SK-N-DZ (cell line): ENCODE measurements at places on chromosomes 12 and 14.

DNA sequence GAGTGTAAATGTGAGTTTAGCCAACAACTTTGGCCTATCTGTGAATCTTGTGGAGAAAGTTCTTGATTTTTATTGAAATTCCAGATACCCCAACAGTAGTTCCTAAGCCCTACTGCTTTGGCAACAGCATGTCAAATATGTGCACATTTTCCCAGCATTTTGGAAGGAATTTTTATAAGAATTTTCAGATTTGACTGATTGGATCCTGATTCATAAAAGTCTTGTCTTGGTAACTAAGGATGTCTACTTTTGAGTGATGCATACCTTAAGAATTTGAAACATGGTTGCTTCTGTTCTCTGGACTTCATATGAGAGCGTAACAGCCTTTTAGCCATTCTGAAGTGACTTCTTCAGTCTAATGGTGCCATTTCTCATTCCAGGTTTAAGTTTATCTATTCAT, 106.7 kb downstream of the ANO4 start:
- no peak for DNase-seq

GRCh38 chr12:49618576-49618975, 4.8 kb upstream of the PRPF40B start:
- DNase-seq, result no peak

DNA sequence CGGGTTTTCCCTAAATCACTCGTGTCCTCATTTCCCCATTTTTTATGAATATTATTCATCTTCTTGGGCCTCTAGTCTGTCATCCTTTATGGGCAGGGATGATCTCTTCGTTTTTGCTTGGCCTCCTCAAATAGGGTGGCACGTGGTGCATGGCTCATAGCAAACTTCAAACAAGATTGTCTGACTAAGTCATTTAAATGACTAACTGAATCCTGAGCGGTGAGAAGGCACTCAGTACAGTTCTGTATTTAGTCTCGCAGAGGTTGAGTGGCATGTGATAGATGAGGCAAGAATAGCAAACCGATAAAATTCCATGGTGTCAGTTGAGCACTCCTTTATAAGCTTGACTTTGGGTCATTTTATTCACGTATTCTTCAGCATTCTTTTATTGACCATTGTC, 5.7 kb upstream of the JDP2 start:
- no peak for DNase-seq

DNA sequence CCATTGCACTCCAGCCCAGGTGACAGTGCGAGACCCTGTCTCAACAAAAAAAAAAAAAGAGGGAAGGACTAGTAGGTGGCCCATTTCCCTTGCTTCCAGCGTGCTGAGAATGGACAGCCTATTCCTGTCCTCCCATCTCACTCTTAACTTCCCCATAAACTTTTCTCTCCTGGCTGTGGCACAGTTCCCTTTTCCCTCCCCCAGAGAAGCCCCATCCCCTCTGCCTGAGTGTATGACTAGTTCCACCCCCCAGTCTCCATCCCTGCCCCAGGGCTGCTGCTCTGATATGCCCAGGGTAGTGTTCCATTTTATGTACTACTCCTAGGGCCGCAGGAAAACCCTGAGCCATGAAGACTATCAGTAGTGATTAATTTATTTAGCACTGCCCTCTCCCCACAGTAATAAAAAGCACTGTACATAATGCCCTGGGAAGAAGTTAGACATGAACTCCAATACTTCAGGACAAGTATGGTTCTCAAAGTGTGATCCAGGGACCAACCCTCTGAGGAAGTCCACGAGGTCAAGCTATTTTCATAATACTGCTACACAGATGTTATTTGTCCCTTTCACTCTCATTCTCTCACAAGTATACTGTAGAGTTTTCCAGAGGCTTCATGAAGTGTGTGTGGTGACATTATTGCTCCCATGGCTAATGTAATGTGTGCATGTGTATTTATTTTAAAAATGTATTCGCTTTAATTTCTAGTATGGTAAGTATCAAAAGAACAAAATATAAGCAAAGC, 11.5 kb upstream of the CHD4 start:
- no peak for DNase-seq

- DNase-seq, result no peak
Measured at GRCh38 chr12:27285403-27285802, 41.3 kb downstream of the STK38L start.

- no peak for DNase-seq
Measured at GRCh38 chr14:52018252-52018651, 28.9 kb downstream of the RTRAF start.

DNA sequence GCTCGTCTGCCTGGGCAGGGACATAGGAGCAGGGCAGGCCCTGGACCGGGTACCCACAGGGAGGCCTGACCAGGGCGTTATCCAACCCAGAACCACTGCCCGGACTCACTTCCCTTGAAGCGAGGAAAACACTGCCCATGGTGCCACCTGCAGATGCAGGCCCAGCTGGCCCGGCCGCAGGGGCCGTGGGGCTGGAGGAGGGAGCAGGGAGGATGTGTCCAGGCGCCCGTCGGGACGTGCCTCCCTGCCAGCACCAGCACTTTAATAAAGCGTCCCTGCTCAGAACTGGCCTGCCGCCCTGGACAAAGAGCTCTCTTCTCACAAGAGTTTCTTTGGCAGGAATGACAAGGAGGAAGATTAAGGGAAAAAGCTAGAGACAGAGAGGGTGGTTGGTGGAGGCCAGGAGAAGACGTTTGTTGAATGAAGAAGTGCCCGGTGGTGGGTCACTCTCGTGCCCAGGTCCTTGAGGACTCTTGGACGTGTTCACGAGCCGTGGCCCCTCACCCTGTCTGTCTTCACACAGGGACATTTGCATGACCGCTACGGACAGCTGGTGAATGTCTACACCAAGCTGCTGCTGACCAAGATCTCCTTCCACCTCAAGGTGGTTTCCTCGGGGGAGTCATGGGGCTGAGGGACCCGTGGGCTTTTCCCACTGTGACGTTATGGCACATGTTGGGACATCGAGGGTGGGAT, 14.2 kb downstream of the HIP1R start:
- DNase-seq, result no peak

GRCh38 chr12:131104463-131105350, 151.0 kb downstream of the ADGRD1 start:
- DNase-seq, result peak; percentile 90

GRCh38 chr14:91059576-91060350, 678 bp downstream of the RPS6KA5 start:
- peak; percentile 23 for DNase-seq

GRCh38 chr14:88092529-88092928, 87.6 kb downstream of the GPR65 start:
- no peak for DNase-seq

DNA sequence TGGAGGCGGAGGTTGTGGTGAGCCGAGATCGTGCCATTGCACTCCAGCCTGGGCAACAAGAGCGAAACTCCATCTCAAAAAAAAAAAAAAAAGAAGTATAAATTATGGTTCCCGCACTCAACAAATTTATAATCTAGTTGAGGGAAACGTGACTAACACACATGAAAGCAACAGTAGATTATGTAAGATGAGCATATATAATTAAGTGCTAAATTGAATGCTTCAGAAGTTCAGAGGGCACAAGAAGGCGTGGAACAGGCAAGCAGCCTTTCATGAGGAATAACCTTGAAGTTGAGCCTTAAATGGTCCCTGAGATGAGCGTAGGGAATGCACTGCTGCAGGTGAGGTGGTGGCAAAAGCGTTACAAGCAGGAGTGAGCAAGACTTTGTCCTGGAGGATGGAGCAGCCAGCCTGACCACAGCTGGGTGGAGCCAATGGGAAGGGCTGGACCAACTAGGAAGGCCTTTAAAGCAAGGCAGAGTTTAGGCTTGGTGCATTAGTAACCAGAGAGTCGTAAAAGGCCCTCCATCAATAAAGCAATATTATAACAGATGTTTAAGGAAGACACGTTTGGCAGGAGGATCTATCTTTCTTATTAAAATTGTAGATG, 30.6 kb upstream of the TUBA1A start:
- DNase-seq, result no peak

GRCh38 chr12:43550831-43551271, 1.2 kb downstream of the ADAMTS20 start:
- DNase-seq, result peak; percentile 49

GRCh38 chr14:36313206-36313605, 7.2 kb downstream of the MBIP start:
- DNase-seq, result no peak

DNA sequence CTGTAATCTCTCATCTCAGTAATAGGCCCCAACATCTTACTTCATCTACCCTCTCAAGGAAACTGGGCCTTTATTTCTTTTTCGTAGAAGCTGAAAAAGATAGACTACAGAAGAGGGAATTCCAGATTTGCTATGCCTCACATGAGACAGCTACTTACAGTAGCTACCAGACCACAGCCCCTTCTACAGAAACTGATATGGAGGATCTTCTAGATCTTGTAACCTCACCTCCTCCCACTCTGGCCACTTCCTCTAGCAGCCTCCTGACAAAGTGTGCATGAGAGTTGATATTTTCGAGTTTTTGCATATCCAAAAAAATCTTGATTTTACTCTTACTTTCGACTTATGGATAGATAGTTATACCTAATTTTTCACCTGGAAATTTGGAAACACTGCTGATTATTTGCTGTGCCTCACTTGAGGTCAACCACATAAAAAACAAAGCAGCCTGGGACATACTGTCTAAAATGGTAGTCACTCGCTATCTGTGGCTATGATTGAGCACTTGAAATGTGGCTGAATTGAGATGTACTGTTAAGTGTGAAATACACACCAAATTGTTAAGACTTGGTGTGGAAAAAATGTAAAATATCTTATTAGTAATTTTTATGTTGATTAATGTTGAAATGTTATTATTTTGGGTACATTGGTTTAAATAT, 86.3 kb upstream of the NID2 start:
- DNase-seq, result no peak

DNA sequence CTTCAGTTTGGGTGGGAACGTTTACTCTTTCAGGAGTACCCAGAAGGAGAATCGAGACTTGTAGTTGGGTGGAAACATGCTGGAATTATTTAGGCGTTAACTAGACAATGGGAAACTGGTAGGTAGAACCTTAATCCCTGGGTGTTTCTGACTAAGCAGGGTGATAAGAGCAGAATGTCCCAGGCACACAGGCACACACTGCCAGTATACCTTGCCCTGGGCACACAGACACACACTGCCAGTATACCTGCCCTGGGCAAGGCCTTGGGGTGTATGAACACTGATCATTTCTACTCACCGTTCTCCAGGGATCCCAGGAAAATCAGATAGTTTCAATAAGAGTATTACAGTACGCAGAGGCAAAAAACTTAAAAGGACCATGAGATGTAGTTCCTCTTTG, 115.5 kb downstream of the SNAPC1 start:
- no peak for DNase-seq

DNA sequence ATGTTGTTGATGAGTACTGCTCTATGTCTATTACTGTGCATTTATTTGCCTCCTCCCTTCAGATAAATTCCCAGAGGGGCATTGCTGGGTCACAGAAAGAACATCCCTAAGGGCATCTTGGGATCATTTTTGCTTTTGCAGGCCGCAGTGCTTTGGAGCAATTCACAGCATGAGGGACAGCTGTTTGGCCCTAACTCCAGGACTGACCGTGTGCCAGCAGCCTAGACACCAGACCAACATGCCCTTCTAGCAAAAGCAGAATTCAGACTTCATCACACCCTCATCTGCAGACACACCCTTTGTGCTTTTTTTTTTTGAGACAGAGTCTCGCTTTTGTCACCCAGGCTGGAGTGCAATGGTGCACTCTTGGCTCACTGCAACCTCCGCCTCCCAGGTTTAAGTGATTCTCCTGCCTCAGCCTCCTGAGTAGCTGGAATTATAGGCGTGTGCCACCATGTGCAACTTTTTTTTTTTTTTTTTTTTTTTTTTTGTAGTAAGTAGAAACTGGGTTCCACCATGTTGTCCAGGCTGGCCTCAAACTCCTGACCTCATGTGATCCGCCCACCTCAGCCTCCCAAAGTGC, 31.0 kb downstream of the RNF34 start:
- no peak for DNase-seq

GRCh38 chr14:61345151-61345482, 23.7 kb downstream of the PRKCH start:
- DNase-seq, result no peak

DNA sequence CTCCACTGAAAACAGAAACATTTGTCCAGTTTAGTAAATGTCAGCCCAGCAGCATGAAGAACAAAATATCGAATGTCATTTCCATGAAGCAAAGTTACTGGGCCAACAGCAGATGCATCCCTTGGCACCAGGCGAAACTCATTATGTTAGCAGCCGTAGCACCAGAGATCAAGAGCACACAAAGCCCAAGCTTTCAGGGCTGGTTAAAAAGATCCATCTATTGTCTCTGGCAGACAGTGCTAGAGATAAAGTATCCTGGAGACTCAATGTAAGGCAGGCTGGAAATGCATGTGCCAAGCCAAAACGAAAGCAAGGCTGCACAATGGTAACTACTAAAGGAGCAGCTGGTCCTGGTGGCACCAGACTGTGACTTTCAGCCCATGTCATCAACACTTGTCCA, 120.3 kb upstream of the PLEKHG7 start:
- DNase-seq, result no peak

- DNase-seq, result no peak
Measured at GRCh38 chr12:56462565-56462964, 5.8 kb upstream of the SPRYD4 start.

DNA sequence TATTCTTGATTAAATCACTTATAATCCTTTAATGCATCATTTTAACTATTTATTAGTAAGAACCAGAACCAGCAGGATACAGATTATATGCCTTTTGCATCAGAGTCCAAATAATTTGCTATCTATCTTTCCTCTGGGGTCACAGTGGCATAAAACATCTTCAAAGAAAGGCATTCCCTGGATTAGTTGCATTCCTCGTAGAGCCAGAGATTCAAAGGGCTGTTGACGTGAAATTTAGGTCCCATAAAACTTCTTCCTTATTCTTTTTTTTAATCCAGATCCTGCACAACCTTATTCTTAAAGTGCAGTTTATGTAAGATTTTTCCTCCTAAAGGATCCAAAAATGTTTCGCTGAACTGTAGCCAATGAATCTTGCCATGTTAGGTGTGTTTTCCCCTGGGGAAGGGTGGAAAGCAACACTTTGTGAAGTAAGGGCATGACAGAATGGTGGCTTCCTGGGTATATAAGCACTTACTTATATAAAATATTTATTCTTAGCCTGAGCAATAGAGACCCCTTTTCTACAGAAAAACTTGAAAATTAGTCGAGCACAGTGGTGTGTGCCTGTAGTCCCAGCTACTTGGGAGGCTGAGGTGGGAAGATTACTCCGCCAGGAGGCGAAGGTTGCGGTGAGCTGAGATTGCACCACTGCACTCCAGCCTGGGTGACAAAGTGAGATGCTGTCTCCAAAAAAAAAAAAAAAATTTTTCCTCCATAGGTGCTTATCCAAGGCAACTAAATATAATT, 208.7 kb downstream of the PCNX1 start:
- no peak for DNase-seq

GRCh38 chr12:99004799-99005466, 359.8 kb downstream of the APAF1 start:
- DNase-seq, result no peak

DNA sequence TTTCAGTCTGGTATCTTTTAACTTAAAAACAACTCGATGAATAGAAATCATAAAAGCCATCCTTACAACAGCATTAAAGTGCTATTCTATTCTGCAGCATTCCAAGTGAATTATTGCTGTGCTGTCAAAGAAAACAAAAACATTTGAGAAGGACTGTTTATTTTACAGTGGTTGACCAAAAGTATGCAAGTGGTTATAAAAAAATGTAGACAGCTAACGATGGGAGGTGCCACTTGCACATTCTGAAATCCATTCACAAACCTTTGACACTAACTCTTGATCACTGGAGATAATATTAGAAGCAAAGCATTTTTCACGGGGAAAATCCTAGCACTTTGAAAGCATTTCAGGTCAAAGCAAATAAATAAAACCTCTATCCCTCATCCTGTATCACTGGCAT, 55.6 kb downstream of the HMGA2 start:
- DNase-seq, result no peak

- DNase-seq, result no peak
Measured at GRCh38 chr12:6315184-6315583, 4.7 kb downstream of the PLEKHG6 start.
